ENCODE measurements at places on chromosomes 5 and 9.

- DNase-seq: no peak
Measured at GRCh38 chr5:123035360-123035917, 1.1 kb downstream of the PPIC start.

DNA sequence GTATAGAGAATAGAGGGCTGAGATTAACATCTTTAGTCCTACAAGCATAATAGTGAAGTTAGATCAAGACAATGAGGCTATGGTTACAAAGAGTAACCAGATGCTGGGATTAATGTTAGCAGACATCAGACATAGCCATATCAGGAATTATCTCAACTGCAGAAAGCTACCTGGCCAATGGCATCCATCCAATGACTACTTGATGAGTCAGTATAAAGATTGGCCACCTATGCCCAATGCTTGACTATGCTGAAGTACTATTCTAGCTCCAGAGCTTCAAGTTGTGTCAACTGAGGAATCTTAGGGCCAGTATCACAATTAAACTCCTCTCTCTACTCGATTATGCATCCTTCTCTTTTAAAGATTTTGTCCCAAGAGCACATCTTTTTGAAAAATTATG, 541.4 kb downstream of the PRELID2 start:
- no peak for DNase-seq

DNA sequence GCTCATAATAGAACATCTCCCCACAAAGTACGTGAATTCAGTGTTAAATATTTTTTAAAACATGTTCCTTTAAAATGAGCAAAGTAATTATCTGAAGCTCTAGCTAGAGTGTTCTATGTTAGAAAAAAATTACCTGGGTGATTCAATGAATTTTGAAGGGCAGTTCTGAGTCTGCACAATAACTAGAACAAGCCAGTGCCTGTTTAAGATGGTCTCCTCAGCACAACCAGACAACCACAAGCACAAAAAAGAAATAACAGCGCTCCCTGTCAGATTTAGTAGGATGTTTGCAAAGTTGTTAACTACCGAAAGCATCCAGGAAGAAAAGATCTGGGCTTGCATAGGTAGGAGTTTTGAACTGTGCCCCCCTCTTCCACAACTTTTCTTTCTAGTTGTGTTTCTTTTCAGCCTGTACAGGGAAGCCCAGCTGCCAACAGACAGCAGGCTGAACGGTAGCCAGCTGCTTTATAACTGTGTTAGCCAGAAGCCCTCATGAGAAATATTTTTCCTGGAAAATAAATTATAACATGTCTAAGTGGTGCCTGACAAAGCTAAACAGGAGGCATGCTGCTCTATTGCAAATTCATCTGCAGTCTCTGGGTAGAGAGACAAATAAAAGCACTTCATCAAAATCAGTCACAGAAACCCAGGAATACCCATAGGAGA, 1026.9 kb downstream of the MAT2B start:
- no peak for DNase-seq

GRCh38 chr5:115626445-115626823, 598 bp upstream of the TMED7 start:
- no peak for DNase-seq

DNA sequence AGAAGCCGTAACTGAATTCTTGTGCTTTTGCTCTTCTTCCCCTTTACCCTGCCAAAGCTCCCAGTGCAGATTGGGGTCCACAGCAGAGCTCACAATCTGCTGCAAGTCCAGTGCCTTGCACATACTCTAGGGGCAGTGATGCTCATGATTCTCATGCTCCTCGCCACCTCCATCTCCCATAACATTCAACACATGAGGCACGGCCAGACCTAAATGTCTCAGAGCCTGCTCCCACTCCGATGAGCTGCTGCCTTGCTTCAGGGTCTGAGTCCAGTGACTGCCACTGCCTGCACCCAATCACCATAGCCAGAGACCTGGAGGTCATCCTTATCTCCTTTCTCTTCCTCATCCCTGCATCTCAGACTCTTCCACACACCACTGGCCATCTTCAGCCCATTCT, 10.5 kb downstream of the CSF1R start:
- DNase-seq: no peak
